Stimulated activated CD8-positive, alpha-beta memory T cell treated with anti-CD3 and anti-CD28 coated beads, Interleukin-15, amount 100 ng/mL, for 4 hours (primary cell): ENCODE measurements at places on chromosomes 2 and 18.

DNA sequence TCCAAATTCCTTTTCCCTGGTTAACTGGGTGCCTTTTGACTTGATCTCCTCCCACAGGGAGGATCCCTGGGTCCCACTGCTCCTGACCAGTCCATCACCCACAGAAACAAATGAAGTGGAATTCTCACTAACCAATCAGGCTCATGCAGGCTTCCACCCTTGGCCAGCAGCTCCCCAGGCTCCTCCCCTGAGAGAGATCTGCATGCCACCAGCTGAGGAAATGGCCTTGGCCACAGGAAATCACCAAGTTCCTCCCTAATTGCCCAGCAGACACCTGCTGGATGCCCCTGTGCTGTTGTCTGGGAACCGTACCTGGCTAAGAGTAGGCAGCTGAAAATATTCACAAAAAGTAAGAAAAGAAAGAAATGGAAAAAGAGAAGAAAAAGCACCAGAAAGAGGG lies 207.4 kb downstream of the NCK2 start:
- no peak for DNase-seq

DNA sequence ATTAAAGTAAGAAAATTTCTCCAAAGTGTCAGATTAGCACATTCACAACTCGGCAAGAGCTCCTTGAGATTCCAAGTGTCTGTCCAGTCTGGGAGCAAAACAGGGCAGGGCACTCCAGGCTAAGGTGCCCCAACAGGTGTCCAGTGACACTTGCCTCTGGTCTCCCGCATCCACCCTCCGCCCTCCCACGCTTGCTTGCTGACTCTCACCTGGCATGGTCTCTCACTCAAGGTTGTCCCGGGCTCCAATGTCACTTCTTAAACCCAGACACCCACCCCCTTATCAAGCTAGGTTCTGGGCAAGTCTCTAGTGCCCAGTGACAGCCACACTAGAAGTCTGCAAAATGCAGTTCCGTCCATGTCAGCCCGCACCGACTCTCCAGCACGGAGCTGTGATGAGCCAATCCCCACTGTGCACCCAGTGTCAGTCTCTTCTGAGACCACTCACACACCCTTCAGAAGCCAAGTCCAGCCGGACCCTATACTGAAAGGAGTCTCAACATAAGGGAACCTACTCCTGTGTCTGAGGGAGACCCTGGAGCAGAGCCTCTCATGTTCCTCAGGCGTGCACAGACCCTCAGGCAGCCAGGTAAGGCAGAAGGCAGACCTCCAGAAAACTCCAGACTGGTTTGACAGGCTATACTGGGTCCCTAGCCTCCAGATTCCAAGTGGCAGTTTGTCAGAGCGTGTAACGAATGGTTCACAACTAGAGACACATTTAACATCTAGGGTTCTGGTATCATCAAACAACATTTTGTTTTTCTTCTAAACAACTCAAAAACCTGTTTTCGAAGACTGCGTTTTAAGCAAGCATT lies 45.6 kb downstream of the HDLBP start:
- DNase-seq, result no peak

DNA sequence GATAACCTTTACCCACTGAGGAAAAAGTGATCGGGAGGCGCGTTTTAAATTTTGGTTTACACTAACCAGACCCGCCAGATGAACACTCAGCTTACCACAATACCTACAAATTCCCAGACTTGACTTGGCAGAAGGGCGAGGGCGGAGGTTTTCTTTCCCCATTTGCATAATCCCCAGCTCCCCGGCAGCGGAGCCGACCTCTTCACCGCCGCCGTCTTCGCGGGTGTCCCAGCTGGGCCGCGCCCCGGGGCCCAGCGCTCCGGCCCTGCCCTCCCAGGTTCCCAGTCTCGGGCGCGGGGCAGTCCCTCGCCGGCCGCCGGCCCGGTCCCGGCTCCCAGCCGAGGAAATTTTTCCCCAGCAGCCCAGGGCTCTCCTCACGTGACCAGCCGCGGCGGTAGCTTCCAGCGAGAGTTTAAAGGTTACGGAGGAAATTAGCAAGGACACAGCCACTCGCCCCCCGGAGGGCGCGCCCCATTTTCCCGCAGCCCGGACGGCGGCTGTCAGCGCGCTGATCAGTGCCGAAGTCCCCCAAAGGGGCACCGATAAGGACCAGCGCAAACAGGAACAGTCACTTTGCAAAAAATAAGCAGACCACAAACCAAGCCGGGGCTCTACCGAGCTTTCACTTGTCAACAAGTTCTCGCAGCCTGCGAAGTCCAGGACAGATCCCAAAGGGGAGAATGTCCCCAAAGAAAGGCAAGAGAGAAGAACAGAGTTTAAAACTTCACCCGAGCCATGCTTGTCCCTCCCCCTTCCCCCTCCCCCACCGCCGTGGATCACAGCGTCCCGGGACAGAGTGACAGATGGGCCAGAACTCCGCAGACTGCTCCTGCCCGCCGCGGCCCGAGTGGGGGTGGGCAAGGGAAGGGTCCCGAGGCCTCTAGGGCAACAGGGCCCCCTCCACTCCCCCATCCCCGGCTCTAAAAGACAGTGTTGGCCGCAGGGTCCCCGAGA lies 1.3 kb upstream of the PRKCE start:
- DNase-seq, result peak; percentile 29

GRCh38 chr2:118128826-118129225 lies 40.6 kb downstream of the INSIG2 start:
- DNase-seq, result no peak

- DNase-seq, result no peak
Observed at GRCh38 chr2:62933398-62933917, 117.2 kb upstream of the OTX1 start.

- no peak for DNase-seq
Observed at GRCh38 chr18:67514901-67515540, 1.5 kb downstream of the DSEL start.

DNA sequence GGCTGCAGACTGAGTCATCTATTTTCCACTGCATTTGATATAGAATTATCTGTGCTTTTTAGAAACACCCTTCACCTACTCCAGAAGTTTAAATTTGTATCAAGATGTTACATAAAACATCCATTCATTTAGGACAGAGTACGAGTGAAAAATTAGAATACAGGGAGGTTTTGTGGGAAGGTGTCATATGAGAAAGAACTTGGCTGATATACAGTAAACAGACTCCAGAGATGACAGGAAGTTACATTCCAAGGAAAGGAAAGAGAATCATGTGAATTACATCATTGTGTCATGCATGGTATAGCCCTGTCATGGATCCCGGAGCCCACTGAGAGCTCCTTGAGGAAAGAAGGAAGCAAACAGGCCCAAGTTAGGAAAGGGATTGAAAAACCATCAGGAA lies 341.5 kb upstream of the PKDCC start:
- DNase-seq, result no peak

DNA sequence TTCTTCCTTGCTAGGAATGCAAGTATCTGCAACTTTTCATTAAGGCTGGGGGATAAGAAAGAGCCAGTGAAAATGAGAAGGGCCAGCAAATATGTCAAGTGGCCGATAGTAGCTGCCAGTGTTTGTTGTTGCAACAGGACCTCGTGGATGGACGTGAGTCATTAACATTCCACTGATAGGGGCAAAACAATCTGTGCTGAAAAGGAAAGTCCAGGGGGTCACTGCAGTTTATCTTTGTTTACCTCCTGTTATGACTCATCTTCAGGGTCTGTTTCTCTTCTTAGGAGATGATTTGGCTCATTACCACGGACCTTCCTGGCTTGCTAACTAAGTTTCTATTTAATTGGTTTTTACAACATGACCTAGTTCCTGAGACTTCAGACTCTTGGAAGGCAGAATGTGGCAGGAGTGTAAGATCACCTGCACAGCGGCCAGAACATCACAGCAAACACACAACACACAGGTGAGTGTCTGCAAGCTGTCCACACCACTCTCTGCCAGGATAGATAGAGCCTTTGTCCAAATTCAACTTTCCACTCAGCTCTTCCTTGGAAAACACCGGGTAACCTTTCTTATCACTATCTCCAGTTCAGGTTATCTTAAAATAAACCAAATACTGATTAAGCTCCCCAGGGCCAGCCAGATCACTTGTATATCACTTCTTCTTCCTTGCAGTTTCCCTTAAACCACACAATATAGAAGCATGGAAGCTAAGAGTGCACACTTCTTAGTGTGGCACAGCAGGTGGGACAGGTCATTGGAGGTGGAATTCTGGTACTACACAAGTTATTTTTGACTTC lies 157.5 kb upstream of the LMAN1 start:
- no peak for DNase-seq

DNA sequence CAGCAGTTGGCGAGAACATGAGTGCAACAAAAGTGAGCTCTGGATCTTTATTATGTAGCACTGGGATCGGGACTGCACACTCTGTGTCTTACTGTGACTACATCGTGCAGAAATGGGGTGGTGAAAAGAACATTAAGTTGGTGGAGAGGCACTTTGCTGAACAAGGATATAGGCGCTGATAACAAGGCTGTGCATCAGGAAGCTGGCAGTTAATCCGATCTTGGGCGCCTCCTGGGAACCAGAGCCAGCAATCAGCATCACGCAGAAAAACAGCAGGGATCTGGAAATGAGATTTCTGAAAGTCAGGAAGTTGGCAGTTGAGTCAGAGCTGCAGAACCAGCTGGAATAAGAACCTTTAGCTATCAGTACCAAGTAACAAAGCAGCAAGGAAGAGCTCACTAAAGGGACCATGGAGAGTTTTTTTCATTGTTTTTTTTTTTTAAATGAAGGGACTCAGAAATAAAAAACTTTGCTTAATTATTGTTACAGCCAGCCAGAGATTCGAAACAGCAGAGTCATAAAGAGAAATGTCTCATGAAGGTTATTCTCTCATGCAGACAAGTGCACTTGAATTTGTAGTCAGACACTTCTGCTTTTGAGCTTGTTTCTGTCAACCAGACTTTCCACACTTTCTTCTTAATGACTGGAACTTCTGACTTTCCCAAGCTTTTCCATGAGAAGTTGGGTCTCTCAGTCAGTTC lies 22.8 kb upstream of the MYO3B start:
- no peak for DNase-seq

GRCh38 chr2:7358865-7359447 lies 441.7 kb downstream of the RNF144A start:
- no peak for DNase-seq

- no peak for DNase-seq
Observed at GRCh38 chr2:188078534-188078933, 213.1 kb upstream of the GULP1 start.

DNA sequence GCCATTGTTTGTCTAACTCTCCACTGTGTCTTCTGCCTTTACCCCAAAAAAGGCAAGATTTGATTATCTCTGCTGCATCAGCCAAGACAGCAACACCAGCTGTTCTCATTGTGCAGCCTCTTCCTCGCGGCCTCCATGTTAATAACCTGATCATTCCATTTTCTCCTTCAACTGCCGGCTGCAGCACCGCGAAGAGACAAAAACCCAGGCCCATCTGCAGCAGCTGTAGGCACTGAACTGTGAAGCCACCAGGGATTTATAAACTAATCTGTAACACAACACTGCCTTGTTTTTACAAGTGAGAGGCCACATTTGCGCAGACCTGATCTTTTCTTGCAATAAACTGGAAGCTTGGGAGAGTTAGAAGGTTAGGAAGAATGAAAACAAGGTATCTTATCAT lies 147.8 kb downstream of the SATB2 start:
- no peak for DNase-seq

DNA sequence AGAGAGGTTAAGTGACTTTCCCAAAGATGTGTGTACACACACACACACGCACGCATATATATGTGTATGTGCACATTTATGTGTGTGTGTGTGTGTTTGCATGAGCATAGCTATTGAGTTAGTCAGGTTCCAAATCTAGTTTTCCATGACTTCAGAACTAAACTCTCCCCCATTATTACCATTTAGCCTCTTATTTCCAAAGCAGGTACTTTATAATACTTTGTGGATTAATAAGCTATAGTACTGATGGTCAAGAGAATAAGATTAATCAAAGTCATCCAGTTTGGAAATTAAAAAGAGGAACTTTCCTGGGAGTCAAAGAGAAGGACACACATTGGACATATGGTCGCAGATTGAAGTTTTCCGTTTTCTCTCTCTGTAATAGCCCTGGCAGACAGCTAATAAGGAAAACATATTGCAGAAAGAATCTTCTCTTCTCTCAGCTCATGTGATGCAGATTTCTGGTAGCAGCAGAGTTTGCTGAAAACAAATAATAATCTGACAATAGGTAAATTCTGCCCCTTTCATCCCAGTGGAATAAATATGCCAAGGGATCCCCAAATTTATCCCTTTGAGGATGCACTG lies 410.9 kb upstream of the TCF4 start:
- no peak for DNase-seq

GRCh38 chr18:75897386-75897785 lies 469.9 kb upstream of the SMIM21 start:
- DNase-seq, result no peak

- DNase-seq, result no peak
Observed at GRCh38 chr2:121490584-121491133, 40.0 kb upstream of the RNU4ATAC start.

GRCh38 chr2:42908518-42909200 lies 116.3 kb upstream of the HAAO start:
- no peak for DNase-seq

DNA sequence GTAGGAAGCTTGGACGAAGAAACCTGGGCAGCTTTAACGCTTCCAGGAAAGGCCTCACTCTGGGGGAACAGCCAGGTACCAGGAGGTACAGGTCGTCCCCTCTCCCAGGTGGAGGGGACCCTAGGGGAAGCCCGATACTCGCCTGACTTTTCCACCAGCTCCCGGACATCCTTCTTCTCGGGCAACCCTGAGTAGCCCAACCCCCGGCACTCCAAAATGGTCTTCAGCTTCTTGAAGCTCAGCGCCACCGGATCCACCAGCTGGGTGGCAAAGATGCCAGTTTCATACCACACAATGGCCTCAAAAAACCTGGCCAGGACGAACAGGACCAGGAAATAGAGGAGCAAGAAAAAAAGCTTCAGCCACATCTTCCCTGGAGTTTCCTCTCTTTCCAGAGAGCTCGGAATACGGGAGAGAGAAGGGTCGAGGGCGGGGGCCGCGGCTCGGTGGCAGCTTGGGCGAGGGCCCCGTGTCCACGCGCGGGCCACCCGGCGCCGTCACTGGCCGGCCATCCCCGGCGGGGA lies 1.1 kb downstream of the RNF103 start:
- DNase-seq, result no peak

DNA sequence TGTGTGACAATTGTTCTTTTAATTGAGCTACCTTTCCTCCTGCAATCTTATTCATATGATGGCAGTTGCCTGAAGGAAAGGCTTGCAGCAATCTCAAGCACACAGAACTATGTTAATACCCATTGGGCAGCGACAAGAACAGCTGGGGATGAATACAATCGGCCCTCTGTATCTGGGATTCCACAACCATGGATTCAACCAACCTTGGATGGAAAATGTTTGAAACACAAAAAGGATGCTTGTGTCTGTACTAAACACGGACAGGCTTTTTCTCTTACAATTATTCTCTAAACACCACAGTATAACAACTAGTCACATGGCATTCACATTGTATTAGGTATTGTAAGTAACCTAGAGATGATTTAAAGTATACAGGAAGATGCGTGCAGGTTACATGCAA lies 256.1 kb upstream of the SIX2 start:
- DNase-seq, result no peak

- no peak for DNase-seq
Observed at GRCh38 chr18:27665264-27665799, 480.2 kb upstream of the CHST9 start.

DNA sequence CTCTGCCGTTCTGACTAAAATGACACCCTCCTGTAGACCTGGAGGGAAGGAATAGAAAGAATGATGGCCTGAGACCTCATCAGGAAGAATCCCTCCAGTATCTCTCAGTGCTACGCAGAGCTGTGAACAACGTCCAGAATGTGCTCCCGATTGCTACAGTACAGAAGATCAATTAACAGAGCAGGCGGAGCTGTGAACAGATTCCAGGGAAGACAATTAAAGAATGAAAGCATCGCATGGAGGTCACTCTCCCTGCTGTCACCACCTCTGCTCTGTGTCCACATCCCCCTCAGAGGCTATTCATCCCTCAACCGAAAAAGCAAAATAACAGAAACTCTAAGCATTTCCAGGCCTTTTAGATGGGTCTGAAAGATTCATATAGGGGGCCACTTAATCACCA lies 481.0 kb downstream of the EIPR1 start:
- DNase-seq, result no peak
